T-helper 17 cell (primary cell): ENCODE measurements at places on chromosomes 5 and 9. TPM values are rescaled to one million over a fixed set of nuclear protein-coding genes. Genes with fewer than 3 reads are reported as not detected.

- no peak for DNase-seq
Observed at GRCh38 chr5:79878721-79879336, 112.2 kb downstream of the MTX3 start.

GRCh38 chr5:72282878-72283277 is 37.2 kb downstream of the MRPS27 start:
- no peak for DNase-seq

- DNase-seq, result no peak
Observed at GRCh38 chr5:53448851-53449250, 31.6 kb upstream of the FST start.

The NTRK2 gene
- total RNA-seq, result 1.6 TPM

DNA sequence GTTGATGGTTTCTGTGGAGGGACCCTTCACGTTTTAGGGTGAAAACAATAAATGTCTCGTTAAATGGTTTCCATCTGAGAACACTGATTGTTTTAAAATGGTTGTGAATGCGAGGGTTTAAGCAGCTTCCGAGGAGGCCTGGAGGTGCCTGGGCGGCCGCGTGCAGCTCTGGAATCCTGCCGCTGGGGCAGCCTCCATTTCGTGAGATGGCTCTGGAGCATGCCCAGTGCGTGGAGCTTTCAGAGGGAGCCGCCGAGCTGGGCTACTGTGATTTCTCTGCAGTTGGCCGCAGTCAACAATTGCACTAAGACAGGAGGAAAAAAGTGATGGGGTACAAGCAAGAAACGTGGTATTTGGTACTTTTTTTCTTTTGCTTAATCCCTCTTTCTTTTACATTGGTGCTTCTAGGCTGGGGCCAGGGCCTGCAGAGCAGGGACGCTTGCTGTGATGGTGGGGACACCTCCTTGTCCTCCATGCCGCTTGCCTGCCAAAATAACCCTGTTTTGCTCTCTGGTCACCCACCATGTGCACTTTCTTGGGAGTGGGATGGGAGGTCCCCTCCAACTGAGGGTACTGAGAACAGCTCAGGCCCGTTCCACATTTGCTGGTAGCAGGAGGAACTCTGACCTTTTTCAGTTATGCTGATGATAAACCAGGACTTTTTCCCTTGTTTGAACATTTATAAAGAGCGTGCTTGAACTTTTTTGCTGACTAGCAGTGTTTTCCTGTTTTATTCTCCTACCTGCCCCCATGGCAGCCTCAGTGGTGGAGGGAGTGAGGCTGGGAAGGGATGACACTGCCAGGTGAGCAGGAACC is 47.1 kb downstream of the EHMT1 start:
- no peak for DNase-seq

DNA sequence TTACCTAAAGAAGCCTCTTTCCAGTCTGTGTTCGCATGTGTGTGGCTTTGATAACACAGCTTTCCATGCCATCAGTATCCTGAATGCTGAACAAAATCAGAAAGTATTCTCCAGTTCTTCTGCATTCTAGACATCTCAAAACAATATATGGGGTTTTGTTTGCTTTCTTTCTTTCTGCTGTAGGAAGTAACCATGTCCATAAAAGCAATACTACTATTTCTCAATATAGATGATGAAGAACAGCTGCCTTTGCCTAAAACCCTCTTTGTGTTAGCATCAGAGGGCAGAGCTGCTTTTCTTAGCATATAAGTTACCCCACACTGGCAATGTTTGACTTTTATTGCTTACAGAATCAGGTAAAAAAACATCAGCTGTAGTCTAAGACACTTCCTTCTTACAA is 963.6 kb downstream of the CDH12 start:
- no peak for DNase-seq

DNA sequence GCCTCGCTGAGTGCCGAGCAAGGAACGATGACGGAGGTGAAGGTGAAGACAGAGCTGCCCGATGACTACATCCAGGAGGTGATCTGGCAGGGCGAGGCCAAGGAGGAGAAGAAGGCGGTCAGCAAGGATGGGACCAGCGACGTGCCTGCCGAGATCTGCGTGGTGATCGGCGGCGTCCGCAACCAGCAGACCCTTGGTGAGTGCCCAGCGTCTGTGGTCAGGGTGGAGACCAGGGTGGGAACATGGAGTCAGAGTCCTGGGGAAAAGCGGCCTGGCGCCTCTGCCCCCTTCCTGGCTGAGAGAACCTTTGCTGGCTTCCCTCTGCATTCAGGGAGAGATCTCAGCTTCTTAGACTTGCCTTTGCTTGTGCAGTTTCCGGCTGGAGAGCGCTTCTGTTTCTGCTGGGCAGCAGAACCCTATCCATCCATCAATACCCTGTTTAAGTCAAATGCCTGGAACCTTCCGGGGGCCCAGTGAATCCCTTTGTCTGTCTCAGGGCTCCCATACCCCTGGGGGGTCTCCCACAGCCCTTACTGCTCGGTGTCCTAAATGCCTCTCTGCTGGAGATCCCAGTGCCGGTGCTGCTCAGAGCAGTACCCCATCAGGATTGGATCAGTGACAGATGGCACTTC is 89.6 kb downstream of the AMBP start:
- no peak for DNase-seq

DNA sequence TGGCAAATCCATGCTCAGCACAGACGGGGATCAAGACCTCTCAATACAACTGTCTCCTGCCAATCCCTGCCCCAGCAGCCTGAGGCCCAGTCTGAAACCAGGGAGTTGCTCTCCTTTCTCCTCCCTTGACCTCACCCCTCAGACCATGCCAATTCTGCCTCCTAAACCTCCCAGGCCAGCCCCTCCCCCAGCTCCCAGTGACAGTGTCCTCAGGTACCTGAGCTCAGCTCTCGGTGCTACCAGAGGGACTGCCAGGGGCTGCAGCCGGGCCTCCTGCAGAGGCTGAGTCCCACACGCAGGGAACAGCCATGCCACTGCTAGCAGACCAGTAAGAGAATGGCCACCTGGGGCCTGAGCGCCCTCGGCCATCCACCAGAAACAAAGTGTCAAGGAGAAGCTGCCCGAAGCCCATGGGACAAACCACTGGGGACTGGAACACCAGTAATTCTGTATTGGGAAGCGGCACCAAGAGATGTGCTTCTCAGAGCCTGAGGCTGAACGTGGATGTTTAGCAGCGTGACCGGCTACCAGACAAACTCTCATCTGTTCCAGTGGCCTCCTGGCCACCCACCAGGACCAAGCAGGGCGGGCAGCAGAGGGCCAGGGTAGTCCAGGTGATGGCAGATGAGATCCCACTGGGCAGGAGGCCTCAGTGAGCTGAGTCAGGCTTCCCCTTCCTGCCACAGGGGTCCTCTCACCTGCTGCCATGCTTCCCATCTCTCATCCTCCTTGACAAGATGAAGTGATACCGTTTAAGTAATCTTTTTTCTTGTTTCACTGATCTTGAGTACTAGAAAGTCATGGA is 557 bp upstream of the IL3 start:
- peak; percentile 7 for DNase-seq

The PCDHGA10 gene
- 0.10 TPM for total RNA-seq

GRCh38 chr9:96442491-96442890 is 7.5 kb upstream of the HABP4 start:
- no peak for DNase-seq

- DNase-seq, result no peak
Observed at GRCh38 chr5:128798871-128799270, 166.4 kb upstream of the SLC27A6 start.

- DNase-seq, result no peak
Observed at GRCh38 chr5:128427921-128428320, 110.1 kb downstream of the FBN2 start.

The IFNA2 gene
- not detected for total RNA-seq

The TRPM6 gene
- 0.26 TPM for total RNA-seq

GRCh38 chr5:128472036-128472435 is 66.0 kb downstream of the FBN2 start:
- DNase-seq, result no peak

- DNase-seq, result no peak
Observed at GRCh38 chr5:160674901-160675300, 177.1 kb downstream of the ATP10B start.

DNA sequence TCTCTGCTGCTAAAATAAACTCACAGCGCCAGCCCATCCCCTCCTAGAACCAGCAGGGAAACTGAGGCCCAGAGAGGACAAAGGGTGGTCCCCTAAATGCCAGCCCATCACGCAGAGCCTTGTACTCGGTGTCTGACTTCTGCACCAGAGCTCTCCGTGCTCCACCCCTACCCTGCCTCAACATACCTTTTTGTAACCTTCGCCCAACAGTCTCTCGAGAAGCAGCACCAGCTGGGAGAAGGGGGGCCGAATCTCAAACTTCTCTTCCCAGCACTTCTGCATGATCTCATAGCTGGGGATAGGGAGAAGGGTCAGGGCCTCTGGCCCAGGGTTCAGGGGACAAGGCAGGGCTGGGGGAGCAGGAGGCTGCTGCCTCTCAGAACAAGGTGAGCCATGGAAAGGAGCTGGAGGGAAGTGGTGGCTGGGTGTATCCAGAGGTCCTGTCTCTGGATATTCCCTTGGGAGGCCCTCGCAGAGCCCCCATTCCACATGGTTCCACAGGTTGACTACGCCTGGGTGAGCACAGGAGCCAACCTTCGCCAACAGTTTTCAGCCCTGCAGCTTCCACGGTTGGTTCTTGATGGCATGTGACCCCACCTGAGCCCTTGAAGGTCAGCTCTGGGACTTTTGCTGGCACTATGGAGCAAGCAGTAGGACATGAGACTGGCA is 32.3 kb upstream of the CSF1R start:
- no peak for DNase-seq

- no peak for DNase-seq
Observed at GRCh38 chr5:134086943-134087305, 27.6 kb upstream of the TCF7 start.

- no peak for DNase-seq
Observed at GRCh38 chr5:122770477-122770876, 4.4 kb upstream of the SNX2 start.

The DMRT2 gene
- not detected for total RNA-seq
